ENCODE measurements at places on chromosomes 3 and 15. TPM values are rescaled to one million over a fixed set of nuclear protein-coding genes. Genes with fewer than 3 reads are reported as not detected.
A peak's percentile ranks its signal among the peaks of the same experiment; 100 is the strongest.

DNA sequence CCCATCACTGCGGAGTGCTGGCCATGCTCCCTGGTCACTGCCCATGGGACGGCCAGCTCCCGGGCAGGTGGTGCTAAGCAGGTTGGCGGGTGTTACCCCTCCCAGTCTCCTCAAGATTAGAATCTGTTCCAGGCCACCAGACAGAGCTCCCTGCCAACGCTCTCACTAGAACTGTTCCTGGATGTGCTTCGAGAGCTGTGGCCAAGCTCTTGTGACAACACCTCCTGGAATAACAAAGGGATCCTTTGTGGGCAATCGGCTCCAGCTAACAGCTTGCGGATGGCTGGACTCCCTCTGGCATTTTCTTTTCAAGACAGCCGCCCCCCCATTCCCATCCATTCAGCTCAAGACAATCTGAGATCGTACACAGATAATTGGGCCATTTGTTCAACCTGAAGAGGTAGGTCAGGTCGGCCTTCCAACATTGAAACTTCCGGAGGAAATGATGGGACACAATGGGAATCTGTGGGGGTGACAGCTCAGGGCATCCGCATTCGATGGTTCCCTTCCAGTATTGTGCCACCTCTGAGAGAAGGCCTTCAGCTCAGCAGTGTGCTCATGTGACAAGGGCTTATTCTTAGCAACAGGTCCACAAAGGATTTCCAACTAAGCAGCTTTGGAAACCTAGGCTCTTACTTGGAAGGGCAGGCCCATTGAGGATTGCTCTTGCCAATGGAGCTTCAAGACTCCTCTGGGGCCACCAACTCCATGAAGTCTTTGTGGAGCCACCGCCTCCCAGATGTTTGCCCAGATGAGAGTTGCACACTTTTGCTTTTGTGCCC lies 11.6 kb upstream of the EPHB3 start:
- DNase-seq: no peak

DNA sequence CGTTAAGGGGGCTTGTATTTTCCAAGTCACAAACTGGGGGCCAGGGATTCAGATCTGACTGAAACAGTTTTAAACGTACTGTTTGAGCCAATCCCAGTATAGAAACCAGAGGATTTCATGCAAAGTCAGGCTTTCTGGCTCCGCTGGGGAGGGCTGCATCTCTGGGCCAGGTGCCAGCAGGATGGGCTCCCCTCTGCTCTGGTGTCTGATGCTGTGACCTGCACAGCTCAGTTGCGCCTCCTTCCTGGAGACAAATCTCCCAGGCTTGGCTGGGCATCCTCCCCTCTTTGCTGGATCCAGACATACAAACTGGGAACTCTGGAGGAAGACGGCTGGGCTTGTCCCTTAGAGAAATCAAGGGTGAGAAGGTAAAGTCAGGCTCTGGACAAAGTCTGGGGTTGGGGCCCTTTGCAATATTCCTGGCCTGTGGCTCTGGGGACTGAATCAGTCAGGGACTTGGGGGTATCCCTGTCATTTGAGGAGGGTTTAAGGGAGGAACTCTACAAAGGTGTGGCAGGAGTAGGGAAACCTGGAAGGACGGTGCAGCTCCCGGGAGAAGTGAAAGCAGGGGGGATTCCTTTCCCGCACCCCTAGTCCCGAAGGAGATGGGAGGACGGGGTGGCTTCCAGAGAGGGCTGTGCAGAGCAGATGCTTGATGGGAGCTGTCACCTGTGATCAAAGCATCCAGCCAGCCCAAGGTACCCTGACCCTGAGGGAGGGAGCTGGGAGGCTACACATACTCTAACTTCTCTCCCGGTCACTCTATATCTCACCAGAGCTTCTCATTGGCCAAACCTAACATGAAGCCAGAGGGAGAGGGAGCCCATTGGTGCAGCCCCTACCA lies 114.8 kb upstream of the ATP2B2 start:
- no peak for DNase-seq

GRCh38 chr3:157632075-157632474 lies 128.9 kb upstream of the VEPH1 start:
- no peak for DNase-seq

DNA sequence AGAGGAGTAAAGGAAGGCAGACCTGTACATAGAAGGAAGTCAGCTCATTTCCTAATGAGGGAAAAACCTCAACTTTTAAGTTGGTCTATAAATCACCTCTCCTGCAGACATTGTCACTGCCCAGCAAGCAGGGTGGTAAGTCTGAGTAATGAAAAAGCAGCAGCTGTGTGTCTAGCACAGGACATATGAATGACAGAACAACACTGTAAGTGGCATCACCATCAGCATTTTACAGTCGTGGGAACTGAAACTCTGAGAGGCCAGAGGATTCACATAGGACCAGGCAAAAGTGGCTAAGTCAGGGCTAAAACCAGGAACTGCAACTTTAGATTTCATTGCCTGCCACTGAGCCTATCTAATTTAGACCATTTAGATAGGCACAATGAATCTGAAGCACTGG lies 235.6 kb downstream of the CLSTN2 start:
- DNase-seq: no peak

GRCh38 chr3:195097331-195098255 lies 173.4 kb downstream of the XXYLT1 start:
- DNase-seq: peak; percentile 23

DNA sequence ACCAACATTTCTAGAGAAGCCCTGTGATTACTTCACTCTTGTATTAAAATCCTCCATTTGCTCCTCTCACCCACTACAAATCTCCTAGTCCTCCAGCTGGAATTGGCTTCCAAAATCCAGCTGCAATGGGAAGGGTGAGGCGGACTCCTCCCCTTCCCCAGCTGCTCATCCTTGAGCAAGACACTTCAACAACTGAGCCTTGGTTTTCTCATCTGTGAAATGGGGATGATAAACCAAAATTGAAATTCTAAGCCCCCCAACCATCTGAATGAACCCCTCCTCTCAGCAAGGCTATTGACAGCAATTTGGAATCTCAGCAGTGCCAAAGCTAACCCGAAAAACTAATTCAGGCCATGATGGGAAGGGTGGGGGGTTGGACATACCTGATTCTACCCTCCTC lies 9.4 kb downstream of the FAM174B start:
- DNase-seq: no peak

- no peak for DNase-seq
Measured at GRCh38 chr3:77081240-77081661, 41.4 kb downstream of the ROBO2 start.

GRCh38 chr15:55703873-55704301 lies 39.1 kb downstream of the PRTG start:
- DNase-seq: peak; percentile 3

DNA sequence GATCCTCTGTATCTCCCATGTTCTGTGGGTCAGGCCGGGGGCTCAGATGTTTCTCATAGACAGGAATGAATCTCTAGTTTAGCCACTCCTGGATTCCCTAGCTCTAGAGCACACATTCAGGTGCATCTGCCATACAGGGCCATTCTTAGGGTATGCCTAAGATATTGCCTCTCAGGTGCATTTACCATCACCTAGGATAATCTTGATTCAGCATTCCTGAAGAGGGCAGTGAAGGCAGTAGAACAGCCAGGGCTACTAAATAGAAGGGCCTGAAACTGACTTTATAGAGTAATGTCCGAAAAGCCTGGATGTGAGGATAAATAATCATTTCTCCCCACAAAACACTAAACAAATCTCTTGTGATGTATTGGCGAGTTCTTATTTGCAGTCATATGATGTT lies 882.0 kb downstream of the AGBL1 start:
- DNase-seq: no peak

- no peak for DNase-seq
Measured at GRCh38 chr3:5485427-5485826, 297.9 kb downstream of the EDEM1 start.

SPATA12 gene
- total RNA-seq: 0.25 TPM

GRCh38 chr15:31606931-31607497 lies 280.4 kb downstream of the KLF13 start:
- no peak for DNase-seq
